ENCODE measurements at places on chromosomes 13 and 19.
A peak's percentile ranks its signal among the peaks of the same experiment; 100 is the strongest.

DNA sequence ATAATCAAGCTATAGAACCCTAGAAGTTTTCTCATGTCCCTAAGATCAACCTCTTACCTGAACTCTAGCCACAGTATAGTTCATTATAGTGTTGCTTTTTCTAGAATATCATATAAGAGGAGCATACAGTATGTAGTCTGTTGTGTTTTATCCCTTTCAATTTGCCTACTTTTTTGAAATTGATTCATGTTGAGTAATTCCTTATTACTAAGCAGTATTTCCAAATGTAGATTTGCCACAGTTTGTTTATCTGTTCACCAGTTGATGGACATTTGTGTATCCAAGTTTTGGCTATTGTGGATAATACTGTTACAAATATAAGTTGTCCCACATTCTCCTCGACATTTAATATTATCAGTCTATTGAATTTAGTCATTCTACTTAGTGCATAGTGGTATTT, 138.0 kb downstream of the LMO7 start:
- no peak for DNase-seq

GRCh38 chr13:98393873-98394272, 183.0 kb downstream of the STK24 start:
- DNase-seq: no peak

DNA sequence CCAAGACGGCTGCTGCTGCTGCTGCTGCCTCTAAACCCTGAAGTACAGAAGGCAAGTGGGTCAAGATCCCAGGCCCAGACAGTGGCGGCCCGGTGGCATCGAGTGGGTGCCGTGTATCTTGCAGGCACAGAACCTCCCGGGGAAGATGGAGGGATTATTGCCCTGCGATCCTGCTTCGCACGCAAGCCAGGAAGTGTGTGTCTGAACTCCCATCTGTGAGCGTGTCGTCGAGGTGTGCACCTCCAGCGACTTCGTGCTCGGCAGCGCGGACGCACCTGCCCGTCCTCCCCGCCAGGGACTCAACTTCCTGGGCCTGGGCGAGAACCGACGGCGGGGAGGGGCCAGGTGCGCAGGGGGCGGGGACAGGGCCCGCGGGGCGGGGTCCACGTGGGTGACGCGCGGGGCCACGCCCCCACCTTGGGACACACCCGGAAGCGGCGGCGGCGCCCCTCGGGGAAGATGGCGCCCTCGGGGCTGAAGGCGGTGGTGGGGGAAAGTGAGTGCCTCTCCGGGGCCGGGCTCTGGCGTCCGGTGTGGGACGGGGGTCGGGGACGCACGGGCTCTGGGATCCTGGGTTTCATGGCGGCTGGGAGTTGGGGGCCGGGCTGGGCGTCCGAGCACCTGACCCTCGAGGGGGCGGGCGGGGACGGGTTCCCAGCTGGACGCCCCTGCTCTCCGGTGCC, at the start of gene STXBP2:
TSS of gene STXBP2 (plus strand) at position 420 of the 683 bp plus-strand sequence. CDS start at position 460, 40 bp downstream.
- no peak for DNase-seq

GRCh38 chr13:73657821-73658540, 476.2 kb downstream of the KLF12 start:
- peak; percentile 90 for DNase-seq

DNA sequence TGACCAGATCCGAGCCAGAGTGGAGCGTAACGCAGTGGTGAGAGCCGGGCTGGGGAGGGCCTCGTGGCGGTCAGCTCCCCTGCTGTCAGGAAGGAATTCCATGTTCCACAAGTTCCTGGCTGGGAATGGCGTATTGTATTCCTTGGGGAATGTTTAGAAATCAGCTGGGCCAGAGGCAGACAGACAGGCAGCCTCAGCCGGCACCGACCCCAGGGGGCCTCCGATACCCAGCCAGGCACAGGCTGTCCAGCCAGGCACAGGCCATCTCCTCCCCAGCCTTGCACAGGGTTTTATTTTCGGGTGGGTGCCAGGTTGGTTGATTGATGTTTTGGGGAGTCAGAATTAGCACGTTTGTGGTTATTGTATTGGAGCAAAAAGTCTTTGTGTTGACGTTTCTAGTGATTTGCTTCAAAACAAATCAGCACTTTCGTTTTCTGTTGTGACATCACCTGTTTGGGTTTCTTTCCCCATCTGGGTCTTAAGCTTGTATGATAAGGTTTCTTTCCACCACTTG, 126.6 kb upstream of the MCF2L start:
- no peak for DNase-seq

GRCh38 chr19:40726279-40726678, 9.4 kb downstream of the ITPKC start:
- DNase-seq: no peak

DNA sequence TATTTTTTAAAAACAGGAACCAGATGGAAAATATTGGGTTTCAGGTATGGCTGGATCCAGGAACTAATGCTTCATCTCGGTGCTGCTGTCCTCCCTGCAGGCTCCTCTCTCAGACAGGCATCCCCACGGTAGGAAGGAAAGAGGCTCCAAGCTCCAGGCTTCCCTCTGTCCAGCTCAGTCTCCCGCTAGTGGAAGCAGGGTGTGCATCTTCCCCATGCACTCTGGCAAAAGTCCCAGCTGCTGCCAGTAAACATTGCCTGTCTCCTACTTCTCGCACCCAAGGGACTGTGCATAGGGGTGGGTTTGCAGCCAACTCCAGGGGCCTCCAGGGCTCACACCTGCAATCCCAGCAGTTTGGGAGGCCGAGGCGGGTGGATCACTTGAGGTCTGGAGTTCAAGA, 29.2 kb downstream of the IL12RB1 start:
- peak; percentile 94 for DNase-seq

DNA sequence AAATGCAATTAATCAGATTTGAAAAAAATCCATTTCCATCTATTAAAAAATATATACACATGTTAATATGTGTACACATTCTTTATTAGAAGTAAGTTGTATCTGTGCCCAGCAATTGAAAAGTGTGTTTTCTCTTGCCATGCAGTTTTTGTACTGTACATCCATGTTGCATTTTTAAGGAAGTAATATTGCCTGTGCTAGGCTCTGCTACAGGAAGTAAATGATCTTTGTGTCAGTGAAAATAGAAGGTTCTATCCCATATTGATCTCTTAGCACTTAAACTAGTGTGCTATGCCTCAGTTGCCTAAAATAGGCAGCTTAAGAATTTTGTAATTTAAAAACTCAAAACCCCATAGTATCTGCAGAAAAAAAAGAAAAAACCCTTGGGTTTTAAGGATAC, 122.5 kb downstream of the CDK8 start:
- no peak for DNase-seq

GRCh38 chr19:806815-807421, 9.7 kb downstream of the PTBP1 start:
- DNase-seq: peak; percentile 83

GRCh38 chr19:33350538-33351309, 22.8 kb upstream of the CEBPG start:
- DNase-seq: no peak

DNA sequence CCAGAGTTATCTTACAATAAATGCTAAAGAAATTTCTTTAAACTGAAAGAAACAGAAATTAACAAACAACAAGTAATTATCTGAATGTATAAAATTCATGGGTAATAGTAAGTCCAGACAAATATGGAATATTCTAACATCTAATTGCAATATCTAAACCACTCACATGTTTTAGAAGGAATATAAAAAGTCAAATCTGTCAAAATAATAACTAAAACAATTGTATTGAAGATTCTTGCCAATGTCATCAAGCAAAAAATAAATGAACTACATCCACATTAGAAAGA, 942.9 kb upstream of the PCDH20 start:
- DNase-seq: no peak

GRCh38 chr19:4206818-4207484, 22.4 kb upstream of the EBI3 start:
- DNase-seq: no peak

- no peak for DNase-seq
Measured at GRCh38 chr13:33651766-33652165, 166.2 kb upstream of the RFC3 start.

DNA sequence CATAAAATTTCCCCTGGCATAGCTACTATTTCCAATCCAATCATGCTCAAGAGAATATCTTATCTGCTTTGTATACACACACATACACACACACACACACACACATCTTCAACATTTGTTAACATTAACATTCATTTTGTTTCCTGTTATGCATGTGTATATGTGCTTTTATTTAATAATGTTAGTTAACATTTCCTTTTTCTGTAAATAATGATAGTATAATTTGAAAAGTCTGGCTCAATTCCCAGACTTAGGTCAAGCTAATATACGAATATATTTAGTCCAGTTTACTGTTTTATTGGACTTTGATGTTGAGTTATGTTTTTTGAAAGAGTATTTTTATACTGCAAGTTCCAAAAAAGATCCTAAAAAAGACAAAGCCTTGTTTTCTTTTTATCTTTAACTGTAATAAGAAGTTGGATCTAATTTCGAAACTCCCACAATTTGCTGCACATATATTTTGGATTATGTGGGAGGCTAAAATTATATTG, 1072.4 kb downstream of the EFNB2 start:
- no peak for DNase-seq

GRCh38 chr13:81106348-81106747, 765.4 kb upstream of the SPRY2 start:
- DNase-seq: no peak

GRCh38 chr19:16359074-16359473, 34.4 kb downstream of the KLF2 start:
- no peak for DNase-seq

DNA sequence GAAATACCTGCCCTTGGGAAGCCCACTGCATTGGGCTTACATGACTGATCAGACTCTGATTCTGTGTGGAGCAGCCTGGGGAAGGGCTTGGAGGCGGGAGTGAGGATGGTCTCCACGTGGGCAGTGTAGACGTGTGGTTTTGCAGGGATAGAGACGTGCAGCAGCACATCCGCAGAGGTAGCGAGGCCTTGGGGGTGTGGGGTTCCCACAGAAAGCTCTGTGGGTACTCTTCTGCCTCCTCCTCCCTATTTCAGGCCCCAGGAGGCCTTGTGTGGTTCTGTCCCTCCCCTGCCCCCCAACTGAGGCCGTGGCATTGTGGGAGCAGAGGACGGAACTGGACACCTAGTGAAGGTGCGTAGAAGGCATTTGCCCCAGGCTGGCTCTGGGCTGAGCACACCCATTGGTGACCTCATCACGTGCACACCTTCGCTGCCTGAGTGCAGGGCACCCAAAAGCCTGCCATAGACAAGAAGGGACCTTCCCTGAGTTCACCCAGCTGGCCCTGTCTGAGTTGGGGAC, 28.9 kb downstream of the PPP1R37 start:
- DNase-seq: no peak

DNA sequence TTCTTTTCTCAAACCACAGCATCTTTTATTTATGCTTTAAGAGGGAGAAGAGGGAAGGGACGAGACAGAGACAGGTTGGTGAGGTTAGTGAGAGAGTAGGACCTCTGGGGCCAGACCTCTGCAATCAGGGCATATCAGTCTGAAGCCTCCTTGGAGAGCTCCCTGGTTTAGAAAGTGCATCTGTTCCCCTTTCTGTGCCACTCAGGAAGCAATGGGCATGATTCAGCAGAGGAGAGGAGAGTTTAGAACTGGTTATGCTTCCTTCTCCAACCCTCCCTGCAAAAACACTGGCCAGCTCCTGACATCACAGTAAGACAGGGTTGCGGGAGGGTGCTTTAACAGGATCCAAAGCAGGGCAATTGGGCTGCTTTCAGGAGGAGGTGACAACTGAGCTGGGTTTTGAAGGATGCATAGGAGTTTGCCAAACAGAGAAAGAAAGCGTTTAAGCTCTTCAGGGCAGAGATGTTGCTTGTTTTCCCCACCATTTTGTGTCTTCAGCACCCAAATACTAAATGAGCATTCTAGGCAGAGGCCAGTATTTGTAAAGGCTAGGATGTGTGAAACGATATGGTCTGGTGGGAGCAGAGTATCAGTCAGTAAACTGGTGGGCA, 33.1 kb downstream of the CERS4 start:
- DNase-seq: no peak

- no peak for DNase-seq
Measured at GRCh38 chr13:45516757-45517156, 52.0 kb downstream of the COG3 start.

DNA sequence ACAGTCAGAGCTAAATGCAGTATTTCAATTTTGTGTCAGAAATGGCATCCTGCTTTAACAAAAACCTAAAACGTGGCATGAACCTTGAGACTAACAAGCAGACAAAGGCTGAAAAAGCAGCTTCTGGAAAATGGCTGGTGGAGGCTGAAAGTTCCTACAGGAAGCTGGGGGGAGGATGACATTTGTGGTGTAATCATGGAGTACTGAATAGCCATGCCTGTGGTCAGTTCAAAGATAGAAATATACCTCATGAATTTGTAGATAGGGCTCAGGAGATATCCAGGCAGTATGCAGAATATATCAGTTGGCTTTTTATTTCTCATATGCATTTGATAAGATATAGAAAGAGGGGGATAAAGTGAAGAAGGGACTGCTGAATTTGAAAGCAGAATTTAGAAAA, 181.7 kb downstream of the UQCRFS1 start:
- no peak for DNase-seq

DNA sequence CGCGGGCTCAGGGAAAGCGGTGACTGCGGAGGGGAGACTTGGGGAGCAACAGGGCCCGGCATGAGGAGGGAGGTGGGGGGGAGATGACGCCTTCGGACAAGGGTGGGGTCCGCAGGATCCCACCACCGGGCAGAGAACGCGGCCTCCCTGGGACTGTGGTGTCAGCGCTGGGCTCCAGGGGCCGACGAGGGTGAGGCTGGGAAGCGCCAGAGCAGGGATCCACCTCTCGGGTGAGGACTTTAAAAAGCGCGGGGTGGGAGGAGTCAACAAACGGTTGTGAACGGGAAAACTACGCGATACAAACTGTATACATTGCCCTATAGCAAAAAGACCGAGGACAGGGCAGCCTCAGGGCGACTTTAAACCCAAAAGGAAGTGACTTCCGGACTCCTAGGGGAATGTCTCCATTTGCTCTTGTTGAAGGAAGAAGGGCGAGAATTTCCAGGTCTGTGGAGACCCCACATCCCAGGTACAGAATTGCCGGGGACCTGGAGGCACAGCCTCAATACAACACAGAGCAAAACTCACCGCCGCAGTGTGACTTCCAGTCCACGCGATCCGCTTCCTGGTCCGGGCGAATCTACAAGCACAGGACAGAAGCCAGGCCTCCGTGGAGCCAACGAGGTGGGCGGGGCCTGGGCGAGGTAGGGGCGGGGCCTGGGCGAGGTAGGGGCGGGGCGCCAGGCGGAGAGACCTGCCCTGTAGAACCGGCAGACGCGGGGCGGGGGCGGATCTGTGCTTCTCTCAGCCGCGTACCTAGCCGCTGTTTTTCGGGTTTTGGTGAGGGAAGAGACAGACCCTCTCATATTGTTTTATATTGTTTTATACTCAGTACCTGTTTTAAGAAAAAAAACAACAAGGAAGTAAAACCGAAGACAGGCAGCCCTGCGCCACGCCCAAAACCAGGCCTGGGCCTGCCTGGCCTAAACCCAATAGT, at the start of gene ZNF888:
TSS of gene ZNF888 (minus strand) at position 588 of the 937 bp plus-strand sequence. CDS start 5,555 bp downstream, outside the sequence.
- DNase-seq: peak; percentile 53
